Activated CD4-positive, alpha-beta T cell treated with anti-CD3 and anti-CD28 coated beads, Interleukin-2, Interleukin-4, amounts not matched to agents 100 ng/mL and 50 ng/mL, durations not matched to agents 16 hours and 8 hours (primary cell): ENCODE measurements at places on chromosomes 11 and 22.

DNA sequence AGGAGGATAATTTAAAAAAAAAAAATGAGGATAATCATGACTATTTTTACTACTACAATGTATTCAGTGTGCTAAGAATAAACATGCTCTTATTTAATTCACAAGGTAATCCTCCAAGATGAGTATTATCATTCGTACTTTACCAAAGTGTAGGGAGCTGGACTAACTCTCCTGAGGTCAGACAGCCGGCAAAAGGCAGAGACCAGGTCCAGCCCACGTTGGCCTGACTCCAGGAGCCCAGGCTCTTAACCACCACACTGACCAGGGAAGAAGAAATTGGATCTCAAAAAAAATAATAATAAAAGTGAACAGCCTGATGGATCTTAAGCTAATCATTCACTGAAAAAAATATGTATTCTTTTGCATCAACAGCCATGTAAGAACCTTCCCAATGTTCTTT, 25.2 kb downstream of the PLAAT3 start:
- DNase-seq: no peak

DNA sequence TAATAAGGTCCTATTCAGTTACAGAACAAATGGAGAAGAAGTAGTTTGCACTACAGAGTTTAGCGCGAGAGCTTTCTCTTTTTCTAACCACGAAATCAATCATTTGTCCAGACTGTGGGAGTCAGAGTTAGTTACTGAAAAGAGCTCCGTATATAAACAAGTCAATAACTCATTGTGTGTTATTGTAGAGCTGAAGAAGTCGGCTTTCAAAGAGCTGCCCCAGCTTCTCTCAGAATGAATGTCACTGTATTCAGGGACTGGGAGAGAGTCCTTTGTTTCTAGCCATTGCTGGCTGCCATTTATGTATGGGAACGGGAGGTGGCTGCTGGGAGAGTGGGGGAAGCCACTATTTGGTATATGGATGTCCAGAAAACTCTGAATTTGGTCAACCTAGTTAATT, 227.8 kb downstream of the DCDC1 start:
- no peak for DNase-seq

DNA sequence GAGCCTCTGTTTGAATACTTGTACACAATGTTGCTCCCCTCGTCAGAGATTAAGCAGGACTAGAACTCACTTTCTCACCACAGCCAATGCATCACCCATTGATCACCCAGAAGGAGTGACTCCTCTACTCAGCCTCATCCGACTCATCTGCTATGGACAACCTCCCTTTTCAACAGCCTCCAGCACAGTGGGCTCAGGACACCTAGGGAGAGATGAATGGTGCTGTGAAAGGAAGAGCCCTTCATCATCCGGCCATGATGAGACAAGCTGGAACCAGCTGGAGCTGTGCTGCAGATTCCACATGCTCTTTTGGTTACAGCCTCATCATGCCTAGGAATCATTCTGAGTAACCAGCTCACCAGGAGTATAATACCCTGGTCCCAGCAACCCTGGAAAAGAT, 15.5 kb downstream of the C11orf91 start:
- no peak for DNase-seq

GRCh38 chr22:27133681-27134314, 476.4 kb downstream of the MIAT start:
- DNase-seq: no peak

- no peak for DNase-seq
These were observed 205.5 kb downstream of the CCT8L2 start for GRCh38 chr22:16387088-16387487.

GRCh38 chr11:123441161-123441560, 11.1 kb downstream of the GRAMD1B start:
- DNase-seq: no peak
